ENCODE measurements at places on chromosomes 16 and 17.

DNA sequence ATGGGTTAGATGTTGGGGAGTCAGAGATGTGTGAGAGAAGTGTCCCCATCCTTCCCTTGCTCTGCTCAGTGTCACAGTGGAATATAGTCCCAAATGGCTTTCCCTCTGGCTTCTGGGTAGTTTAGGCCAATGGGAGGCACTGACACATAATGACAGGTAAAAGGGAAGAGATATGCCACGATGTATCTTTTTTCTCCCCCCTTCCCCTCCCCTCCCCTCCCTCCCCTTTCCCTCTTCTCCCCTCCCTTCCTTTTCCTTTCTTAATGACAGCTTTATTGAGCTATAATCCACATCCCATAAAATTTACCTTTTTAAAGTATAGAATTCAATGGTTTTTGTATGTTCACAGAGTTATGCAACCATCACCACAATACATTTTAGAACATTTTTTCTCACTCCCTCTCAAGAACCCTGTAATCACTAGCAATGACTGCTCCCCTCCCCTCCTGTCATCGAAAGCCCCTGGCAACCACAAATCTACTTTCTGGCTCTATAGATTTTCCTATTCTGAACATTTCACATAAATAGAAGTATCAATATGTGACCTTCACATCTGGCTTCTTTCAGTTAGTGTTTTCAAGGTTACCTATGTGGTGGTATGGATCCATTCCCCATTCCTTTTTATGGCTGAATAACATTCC lies 617 bp upstream of the CCR7 start:
- DNase-seq: no peak

DNA sequence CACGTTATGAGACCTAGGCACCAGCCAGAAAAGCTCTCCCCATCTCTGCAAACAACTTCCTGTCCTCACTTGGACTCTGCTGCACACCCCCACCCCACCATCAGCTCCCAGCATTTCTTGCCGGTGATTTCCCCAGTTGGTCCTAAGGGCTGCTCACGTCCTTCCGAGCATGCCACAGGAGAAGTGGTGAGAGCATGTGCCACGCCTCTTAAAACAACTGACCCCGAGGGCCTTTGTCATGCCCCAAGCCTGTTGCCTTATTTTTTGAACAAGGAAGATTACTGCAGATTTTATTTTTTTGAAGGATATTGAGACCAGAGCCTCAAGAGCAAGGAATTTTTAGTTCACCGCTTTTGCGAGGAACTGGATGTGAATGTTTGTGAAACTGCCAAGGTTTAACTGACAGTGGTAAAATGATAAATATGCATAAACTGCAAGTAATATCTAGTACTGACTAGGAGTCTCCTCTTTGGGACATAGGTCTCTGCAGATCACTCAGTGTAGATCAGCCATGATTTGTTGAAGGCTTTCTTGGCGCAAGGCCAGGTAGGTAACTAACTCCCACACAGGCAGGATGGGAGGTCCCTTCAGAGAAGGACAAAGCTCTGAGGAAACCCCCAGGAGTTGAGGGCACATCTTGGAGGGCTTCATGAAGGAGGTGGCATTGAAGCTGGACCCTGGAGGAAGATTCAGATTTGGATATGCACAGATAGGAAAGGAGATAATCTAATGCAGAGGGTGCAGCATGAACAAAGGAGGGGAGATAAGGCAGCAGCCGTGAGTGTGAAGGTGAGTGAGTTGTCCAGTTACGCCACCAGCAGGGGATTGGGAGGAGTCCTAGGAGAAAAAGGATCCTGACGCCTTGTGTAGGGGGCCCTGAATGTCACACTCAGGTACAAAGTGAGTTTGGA lies 44.7 kb downstream of the TMEM132E start:
- no peak for DNase-seq

DNA sequence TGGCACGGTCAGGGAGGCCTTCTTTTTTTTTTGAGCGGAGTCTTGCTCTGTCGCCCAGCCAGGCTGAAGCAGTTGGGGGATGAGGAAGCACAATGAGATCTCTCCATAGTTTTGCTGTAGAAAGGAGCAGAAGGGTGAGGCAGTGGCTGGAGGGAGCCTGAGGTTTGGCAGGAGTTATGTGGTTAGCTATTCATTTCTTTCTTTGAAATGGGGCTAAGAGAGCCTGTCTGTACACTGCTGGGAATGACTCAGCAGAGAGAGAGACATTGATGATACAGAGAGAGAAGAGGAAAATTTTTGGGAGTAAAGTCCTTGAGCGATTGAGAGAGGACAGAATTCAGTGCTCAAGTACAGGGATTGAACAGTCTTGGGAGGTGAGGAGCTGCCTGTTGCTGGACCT lies 22.1 kb downstream of the NOS2 start:
- DNase-seq: no peak

- peak; percentile 88 for DNase-seq
Measured at GRCh38 chr16:68658341-68658973, 13.3 kb downstream of the CDH3 start.

GRCh38 chr17:33285413-33285812 lies 7.7 kb downstream of the ASIC2 start:
- no peak for DNase-seq

DNA sequence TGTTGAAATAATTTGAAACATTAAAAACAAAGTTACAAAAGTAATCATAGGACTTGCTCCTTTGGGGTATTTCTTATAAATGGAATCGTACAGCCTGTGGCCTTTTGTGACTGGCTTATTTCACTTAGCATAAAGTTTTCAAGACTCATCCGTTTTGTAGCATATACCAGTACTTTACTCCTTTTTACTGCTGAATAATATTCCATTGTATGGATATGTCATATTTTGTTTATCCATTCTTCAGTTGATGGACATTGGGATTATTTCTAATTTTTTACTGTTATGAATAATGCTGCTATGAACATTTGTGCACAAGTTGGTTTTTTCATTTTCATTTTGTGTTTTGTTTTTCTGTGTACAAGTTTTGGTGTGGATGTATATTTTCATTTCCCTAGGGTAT lies 30.0 kb upstream of the RHBDL3 start:
- DNase-seq: no peak

GRCh38 chr17:47324224-47325020 lies 667 bp downstream of the EFCAB13 start:
- no peak for DNase-seq

DNA sequence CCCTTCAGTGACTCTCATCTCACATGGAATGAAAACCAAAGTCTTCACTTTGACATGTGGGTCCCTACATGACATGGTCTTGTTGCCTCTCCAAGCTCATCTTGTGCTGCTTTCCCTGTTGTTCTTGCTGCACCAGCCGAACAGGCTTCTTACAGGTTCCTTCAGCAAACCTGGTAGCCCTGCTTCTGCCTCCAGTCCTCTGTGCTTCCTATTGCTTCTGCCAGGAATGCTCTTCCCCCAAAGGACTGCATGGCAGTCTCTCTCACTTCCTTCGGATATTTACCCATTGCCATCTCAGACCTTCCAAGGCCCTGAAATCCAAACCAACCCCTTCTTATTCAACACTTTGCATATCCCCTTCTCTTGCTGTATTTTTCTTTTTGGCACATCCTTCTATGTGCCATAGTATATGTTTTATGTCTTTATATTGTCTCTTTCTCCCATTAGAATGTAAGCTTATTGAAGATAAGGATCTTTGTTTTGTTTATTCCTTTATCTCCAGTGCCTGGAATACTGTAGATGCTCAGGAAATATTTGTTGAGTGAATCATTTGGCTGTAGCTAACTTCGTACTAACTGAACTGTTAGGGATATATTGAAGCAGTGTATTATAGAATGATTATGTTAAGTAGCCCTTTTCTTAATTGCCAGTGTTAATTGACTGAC lies 57.9 kb upstream of the SLC12A3 start:
- DNase-seq: peak; percentile 75

- DNase-seq: no peak
Measured at GRCh38 chr16:50478773-50479149, 69.4 kb upstream of the NKD1 start.

- DNase-seq: no peak
Measured at GRCh38 chr16:11138769-11139325, 117.2 kb downstream of the SOCS1 start.

- no peak for DNase-seq
Measured at GRCh38 chr17:63826468-63827001, 696 bp upstream of the PSMC5 start.

- no peak for DNase-seq
Measured at GRCh38 chr16:75390926-75391653, 42.2 kb downstream of the CFDP1 start.

GRCh38 chr17:68296217-68297191 lies 5.2 kb downstream of the ARSG start:
- no peak for DNase-seq

DNA sequence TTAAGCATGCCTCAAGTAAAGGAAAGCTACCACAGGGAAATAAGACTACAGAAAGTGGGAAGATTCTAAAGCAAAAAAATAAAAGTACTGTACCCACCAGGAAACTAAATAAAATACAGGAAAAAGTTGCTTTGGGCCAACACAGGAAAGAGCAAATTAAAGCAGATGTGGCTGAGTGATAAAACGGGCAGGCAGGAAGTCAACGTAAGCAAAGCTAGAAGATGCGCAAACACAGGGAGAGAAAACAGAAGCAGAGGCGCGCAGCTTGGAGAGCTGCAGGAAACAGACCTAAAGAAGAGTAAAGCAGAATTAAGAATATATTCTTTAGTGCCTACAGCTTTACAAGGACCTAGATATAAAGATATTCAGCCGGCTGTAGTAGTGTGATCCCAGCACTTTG lies 21.7 kb downstream of the USP36 start:
- DNase-seq: no peak

- no peak for DNase-seq
Measured at GRCh38 chr16:4664538-4665418, 28.6 kb upstream of the NUDT16L1 start.

DNA sequence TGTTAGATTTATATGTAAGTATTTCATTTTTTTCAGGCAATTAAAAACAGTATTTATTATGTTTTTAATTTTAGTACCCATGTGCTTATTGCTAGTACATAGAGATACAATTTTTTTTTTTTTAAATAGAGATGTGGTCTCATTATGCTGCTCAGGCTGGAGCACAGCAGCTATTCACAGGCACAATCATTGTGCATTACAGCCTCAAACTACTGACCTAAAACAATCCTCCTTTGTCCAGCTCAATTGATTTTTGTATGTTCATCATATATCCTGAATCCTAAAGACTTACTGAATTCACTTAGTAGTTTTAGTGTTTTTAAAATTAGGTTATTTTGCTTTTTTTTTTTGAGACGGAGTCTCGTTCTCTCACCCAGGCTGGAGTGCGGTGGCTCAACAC lies 26.3 kb downstream of the SPECC1 start:
- no peak for DNase-seq
